Kidney (tissue), 22 donors: ENCODE measurements at places on chromosomes 2 and 18. TPM values are rescaled to one million over a fixed set of nuclear protein-coding genes. Genes with fewer than 3 reads are reported as not detected.

DNA sequence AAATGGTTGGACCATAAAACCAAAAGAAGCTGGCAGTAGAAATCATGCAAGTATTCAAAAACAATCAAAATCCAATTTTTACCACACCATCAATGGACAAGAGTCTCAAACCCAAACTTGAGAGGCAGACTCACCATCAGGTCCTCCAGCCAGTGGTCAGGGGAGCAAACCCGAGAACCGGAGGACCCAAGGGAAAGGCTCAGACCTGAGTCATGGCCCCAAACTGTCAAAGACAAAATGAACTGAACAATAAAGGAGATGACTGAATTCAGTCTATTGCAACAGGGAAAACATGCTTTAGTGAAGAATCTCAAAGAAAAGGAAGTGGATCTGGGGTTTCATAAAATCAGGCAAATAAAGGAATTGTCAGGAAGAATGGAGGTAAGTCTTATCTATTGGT lies 150.7 kb upstream of the MGAT5 start:
- H3K4me1 ChIP-seq, result no peaks in the 10 kb centered on the region
- DNase-seq, result no peak
- H3K36me3 ChIP-seq, result no peaks in the 10 kb centered on the region
- no peak overlapping the region for H3K4me3 ChIP-seq
- no peak overlapping the region for H3K27ac ChIP-seq

OTOS gene
- polyA plus RNA-seq, result 1.5 TPM

IL36G gene
- 1.7 TPM for polyA plus RNA-seq

- H3K27ac ChIP-seq, result no peak overlapping the region
- no peak for DNase-seq
- peaks cover 31% of the 10 kb centered on the region for H3K36me3 ChIP-seq
- H3K4me3 ChIP-seq, result no peak overlapping the region
- no peaks in the 10 kb centered on the region for H3K27me3 ChIP-seq
Observed at GRCh38 chr2:227117027-227117426, 47.0 kb downstream of the COL4A4 start.

GRCh38 chr2:66456183-66457041 lies 21.5 kb downstream of the MEIS1 start:
- no peak for DNase-seq
- H3K36me3 ChIP-seq, result peaks cover 4% of the 10 kb centered on the region
- no peak overlapping the region for H3K4me3 ChIP-seq
- no peak overlapping the region for H3K27ac ChIP-seq
- H3K27me3 ChIP-seq, result no peaks in the 10 kb centered on the region
- H3K4me1 ChIP-seq, result no peaks in the 10 kb centered on the region

RABL2A gene
- polyA plus RNA-seq, result 12.8 TPM

SNED1 gene
- polyA plus RNA-seq, result 3.0 TPM

GRCh38 chr2:220795705-220796104 lies 776.4 kb downstream of the EPHA4 start:
- no peak overlapping the region for H3K27ac ChIP-seq
- H3K36me3 ChIP-seq, result no peaks in the 10 kb centered on the region
- H3K4me3 ChIP-seq, result no peak overlapping the region
- DNase-seq, result no peak
- no peaks in the 10 kb centered on the region for H3K4me1 ChIP-seq

GRCh38 chr2:46825939-46826568 lies 89.6 kb downstream of the MCFD2 start:
- H3K4me3 ChIP-seq, result no peak overlapping the region
- no peak overlapping the region for H3K27ac ChIP-seq
- no peak for DNase-seq
- no peaks in the 10 kb centered on the region for H3K36me3 ChIP-seq
- H3K27me3 ChIP-seq, result no peaks in the 10 kb centered on the region

- no peak for DNase-seq
- H3K4me1 ChIP-seq, result no peaks in the 10 kb centered on the region
- H3K27me3 ChIP-seq, result no peaks in the 10 kb centered on the region
- no peak overlapping the region for H3K27ac ChIP-seq
- H3K4me3 ChIP-seq, result no peak overlapping the region
Observed at GRCh38 chr2:162295009-162295408, 23.5 kb downstream of the IFIH1 start.

GPR35 gene
- 1.7 TPM for polyA plus RNA-seq

- H3K4me3 ChIP-seq, result no peak overlapping the region
- no peak overlapping the region for H3K27ac ChIP-seq
Observed at GRCh38 chr2:27204566-27204965, 7.3 kb upstream of the ATRAID start.

CCDC85A gene
- polyA plus RNA-seq, result 0.65 TPM

CERKL gene
- 7.8 TPM for polyA plus RNA-seq

DNA sequence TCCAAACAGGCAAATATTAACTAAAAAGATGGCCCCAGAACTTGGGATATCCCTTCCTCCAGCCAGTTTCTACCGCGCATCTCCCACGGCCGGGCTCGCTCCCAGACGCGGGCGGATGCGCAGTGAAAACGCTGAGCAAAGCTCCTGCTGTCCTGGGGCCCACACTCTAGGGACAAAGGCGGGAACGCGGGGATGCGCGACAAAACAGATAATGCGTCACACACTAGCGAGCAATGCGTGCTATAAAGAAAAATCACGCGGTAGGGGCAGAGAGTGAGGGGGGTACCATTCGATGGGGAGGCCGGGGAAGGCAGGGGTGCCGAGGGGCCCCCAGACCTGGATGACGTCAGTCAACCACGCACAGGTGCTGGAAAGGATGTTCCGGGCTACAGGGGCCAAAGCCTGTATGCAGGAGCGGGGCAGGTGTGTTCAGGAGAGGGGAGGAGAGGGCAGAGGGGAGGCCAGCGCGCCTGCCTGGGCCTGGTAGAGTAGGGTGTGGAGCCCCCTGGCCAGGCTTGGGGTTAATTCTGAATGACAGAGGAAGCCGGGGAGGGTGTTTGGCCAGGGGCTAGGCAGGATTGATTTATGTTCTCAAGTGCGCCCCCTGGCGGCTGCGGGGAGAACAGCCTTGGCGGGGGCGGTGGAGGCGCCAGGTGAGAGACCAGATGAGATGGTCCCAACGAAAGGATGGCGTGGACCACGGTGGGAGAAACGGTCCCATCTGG lies 14.9 kb upstream of the ITM2C start:
- no peaks in the 10 kb centered on the region for H3K36me3 ChIP-seq
- no peak overlapping the region for H3K4me3 ChIP-seq
- no peak overlapping the region for H3K27ac ChIP-seq
- no peak for DNase-seq

GRCh38 chr2:203534621-203535077 lies 452 bp downstream of the RAPH1 start:
- no peaks in the 10 kb centered on the region for H3K4me1 ChIP-seq
- no peaks in the 10 kb centered on the region for H3K27me3 ChIP-seq
- peak overlapping the region; percentile 74 for H3K4me3 ChIP-seq
- DNase-seq, result no peak
- peak overlapping the region; percentile 88 for H3K27ac ChIP-seq
- H3K36me3 ChIP-seq, result no peaks in the 10 kb centered on the region

DNA sequence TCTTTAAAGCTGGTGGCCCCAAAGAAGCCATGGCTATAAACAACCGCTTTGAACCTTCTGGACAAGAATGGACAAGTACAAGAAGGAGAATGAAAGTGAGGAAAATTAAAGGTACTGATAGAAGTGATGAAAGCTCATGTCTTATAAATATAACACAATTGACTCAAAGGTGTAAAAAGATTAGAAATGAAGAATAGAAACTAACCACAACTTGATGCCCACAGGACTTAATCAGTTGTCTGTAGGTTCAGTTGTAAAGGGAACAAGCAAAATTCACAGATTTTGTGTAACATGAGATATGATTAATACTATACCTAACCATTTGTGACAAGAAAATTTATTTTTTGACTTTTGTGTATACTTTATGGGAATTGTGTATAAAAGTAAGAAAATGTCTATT lies 135.7 kb downstream of the NUP35 start:
- no peaks in the 10 kb centered on the region for H3K4me1 ChIP-seq
- no peak for DNase-seq
- no peaks in the 10 kb centered on the region for H3K36me3 ChIP-seq
- no peak overlapping the region for H3K4me3 ChIP-seq
- no peaks in the 10 kb centered on the region for H3K27me3 ChIP-seq
